Muscle of leg (tissue), 16 donors: ENCODE measurements at places on chromosomes 6 and 20. TPM values are rescaled to one million over a fixed set of nuclear protein-coding genes. Genes with fewer than 3 reads are reported as not detected.

- H3K27me3 ChIP-seq = no peaks in the 10 kb centered on the region
- H3K4me1 ChIP-seq = no peaks in the 10 kb centered on the region
- no peak overlapping the region for H3K4me3 ChIP-seq
- DNase-seq = no peak
Observed at GRCh38 chr20:36043892-36044515, 75.6 kb downstream of the CNBD2 start.

GRCh38 chr20:17654649-17655285, 27.3 kb downstream of the RRBP1 start:
- DNase-seq = peak; percentile 59
- H3K36me3 ChIP-seq = peaks cover 55% of the 10 kb centered on the region
- H3K27ac ChIP-seq = no peak overlapping the region
- no peaks in the 10 kb centered on the region for H3K27me3 ChIP-seq
- peaks cover 29% of the 10 kb centered on the region for H3K4me1 ChIP-seq

HDGFL1 gene
- total RNA-seq = not detected

RTF2 gene
- total RNA-seq = 90.9 TPM

- H3K36me3 ChIP-seq = no peaks in the 10 kb centered on the region
- H3K4me1 ChIP-seq = no peaks in the 10 kb centered on the region
- DNase-seq = no peak
- no peak overlapping the region for H3K4me3 ChIP-seq
Observed at GRCh38 chr6:35154262-35154661, 13.1 kb upstream of the TCP11 start.

C20orf202 gene
- 0.35 TPM for total RNA-seq

GRCh38 chr6:64644024-64644423, 1008.4 kb downstream of the PHF3 start:
- H3K27me3 ChIP-seq = no peaks in the 10 kb centered on the region
- H3K4me1 ChIP-seq = no peaks in the 10 kb centered on the region
- no peaks in the 10 kb centered on the region for H3K36me3 ChIP-seq

DNA sequence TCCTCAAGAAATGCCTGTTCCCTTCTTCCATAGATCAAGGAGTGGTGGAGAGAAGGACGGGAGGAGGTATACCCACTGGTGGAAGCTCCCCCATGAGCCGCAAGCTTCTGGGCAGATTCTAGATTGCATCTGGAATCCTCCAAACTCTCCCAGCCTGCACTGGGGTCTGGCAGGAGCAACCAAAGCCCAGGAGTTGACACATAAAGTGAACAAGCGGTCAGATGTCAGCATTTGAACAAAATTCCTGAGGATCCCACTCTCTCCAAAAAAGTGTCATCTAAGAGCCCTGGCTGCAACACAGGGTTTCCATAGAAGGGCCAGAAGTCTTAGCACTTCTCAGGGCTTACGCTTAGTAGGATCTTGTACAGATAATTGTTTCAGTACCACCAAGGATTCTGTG, 88.2 kb downstream of the KCNB1 start:
- H3K27ac ChIP-seq = no peak overlapping the region
- no peaks in the 10 kb centered on the region for H3K27me3 ChIP-seq
- peaks cover 13% of the 10 kb centered on the region for H3K4me1 ChIP-seq
- no peaks in the 10 kb centered on the region for H3K36me3 ChIP-seq
- H3K4me3 ChIP-seq = no peak overlapping the region

DNA sequence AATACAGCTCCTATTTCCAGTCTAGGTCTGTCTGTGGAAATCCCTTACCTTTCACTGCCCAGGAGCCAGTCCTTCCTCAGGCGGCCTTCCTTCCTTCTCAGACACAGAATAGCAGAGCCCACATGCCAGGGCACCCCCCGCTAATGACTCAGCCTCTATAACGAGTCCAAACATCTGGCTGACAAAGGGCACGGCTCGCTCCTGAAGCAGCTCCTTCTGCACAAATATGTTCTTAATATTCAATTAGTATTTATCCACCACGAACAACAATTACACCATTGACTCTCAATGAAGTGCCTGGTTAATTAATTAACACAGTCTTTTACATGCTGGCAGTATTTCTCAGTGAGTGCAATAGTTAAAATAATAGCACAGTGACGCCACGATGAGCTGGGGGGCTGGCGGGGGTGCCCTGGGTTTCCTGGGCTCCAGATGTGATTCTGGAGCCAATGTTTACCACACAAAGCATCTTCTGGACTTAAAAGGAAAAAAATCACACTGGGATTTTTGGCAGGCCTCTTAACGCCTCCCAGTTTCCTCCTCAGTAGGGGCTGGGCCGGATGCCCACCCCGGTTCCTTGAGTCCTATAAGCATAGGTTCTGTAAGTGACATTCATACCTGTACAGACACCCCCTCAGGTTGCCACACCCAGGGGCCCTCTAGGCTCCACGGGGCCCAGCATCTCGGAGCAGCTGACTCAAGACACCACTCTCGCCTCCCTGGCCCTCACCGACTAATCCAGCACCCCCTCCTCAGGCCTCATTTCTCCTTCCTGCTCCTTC, 158.6 kb upstream of the MLN start:
- no peak overlapping the region for H3K4me3 ChIP-seq
- H3K36me3 ChIP-seq = no peaks in the 10 kb centered on the region
- H3K4me1 ChIP-seq = no peaks in the 10 kb centered on the region
- no peak overlapping the region for H3K27ac ChIP-seq
- DNase-seq = no peak
- peaks cover 10% of the 10 kb centered on the region for H3K27me3 ChIP-seq

SOX4 gene
- total RNA-seq = 27.3 TPM

RFX6 gene
- not detected for total RNA-seq

OCSTAMP gene
- total RNA-seq = not detected

DNA sequence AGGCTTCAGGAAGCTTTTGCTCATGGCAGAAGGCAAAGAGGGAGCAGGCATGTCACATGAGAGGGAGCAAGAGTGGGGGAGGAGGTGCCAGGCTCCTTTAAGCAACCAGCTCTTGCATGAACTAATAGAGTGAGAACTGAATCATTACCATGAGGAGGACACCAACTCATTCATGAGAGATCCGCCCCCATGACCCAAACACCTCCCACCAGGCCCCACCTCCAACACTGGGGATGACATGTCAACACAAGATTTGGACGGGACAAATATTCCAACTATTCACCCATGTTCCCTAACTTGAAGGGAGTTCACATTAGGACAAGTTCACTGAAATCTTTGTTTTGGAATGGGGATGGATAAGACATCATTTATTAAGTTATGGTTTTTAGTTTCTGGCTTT, 155.2 kb upstream of the ESR1 start:
- no peaks in the 10 kb centered on the region for H3K36me3 ChIP-seq
- no peaks in the 10 kb centered on the region for H3K27me3 ChIP-seq
- H3K4me1 ChIP-seq = no peaks in the 10 kb centered on the region
- H3K4me3 ChIP-seq = no peak overlapping the region
- DNase-seq = no peak
- no peak overlapping the region for H3K27ac ChIP-seq

ANKRD66 gene
- 0.66 TPM for total RNA-seq

- peak overlapping the region; percentile 93 for H3K27ac ChIP-seq
- DNase-seq = peak; percentile 95
- H3K27me3 ChIP-seq = no peaks in the 10 kb centered on the region
Observed at GRCh38 chr6:159399751-159400221, 230.6 kb downstream of the FNDC1 start.

GRCh38 chr6:128560966-128561365, 40.6 kb upstream of the PTPRK start:
- no peak overlapping the region for H3K27ac ChIP-seq
- no peaks in the 10 kb centered on the region for H3K36me3 ChIP-seq
- H3K27me3 ChIP-seq = no peaks in the 10 kb centered on the region
- no peak for DNase-seq
- no peaks in the 10 kb centered on the region for H3K4me1 ChIP-seq
- no peak overlapping the region for H3K4me3 ChIP-seq

DNA sequence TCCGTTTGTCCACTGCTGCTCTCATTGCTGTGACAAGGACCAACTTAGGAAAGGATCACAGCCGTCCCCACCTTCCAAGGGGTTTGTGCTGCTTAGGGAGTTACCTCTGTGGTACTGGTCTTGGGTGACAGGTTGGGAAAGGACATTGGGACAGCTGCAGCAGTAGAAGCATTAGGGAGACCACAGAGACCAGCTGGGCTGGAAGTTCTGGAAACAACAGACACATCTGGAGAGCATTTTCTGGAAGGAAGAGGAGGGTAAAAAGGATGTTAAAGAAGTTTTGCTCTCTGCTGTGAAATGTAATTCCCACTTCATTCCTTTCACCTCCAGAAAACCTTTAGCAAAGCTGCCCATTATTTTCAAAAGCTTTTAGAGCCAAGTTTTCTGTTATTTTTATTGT, 304.2 kb downstream of the LRFN2 start:
- H3K4me3 ChIP-seq = no peak overlapping the region
- H3K27me3 ChIP-seq = peaks cover 11% of the 10 kb centered on the region
- no peak overlapping the region for H3K27ac ChIP-seq
- H3K4me1 ChIP-seq = peaks cover 3% of the 10 kb centered on the region
- DNase-seq = peak; percentile 73

DNA sequence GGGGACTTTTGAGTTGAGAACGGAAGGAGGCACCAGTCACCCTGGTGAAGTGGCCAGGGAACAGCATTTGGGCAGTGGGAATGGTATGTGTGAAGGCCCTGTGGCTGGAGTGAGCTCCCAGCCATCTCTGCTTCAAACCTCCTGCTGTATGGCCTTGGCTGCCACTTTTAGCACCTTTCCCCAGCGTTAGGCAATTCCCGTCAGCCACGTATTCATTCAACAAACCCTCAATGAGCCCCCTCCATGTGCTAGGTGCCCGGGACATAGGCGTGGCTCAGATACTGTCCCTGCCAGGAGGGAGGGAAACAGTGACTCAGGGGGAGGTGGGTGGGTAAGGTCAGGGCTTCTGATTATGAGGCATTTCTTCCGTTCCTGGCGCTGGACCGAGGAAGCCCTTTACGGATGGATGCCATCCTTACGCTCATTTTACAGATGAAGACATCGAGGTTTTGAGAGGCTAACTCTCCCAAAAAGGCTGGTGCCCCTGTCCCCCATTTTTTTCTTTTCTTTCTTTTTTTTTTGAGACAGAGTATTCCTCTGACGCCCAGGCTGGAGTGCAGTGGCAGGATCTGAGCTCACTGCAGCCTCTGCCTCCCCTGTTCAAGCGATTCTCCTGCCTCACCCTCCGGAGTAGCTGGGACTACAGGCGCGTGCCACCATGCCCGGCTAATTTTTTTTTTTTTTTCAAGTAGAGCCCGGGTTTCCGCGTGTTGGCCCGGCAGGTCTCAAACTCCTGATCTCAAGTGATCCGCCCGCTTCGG, 37.5 kb downstream of the SRC start:
- peaks cover 8% of the 10 kb centered on the region for H3K4me1 ChIP-seq
- H3K4me3 ChIP-seq = peak overlapping the region; percentile 19
- H3K27ac ChIP-seq = no peak overlapping the region
- peaks cover 19% of the 10 kb centered on the region for H3K36me3 ChIP-seq
- DNase-seq = no peak
- no peaks in the 10 kb centered on the region for H3K27me3 ChIP-seq

- H3K27ac ChIP-seq = no peak overlapping the region
- no peak overlapping the region for H3K4me3 ChIP-seq
- H3K36me3 ChIP-seq = no peaks in the 10 kb centered on the region
- peaks cover 28% of the 10 kb centered on the region for H3K4me1 ChIP-seq
Observed at GRCh38 chr6:33840048-33840926, 36.5 kb upstream of the MLN start.

SLC4A11 gene
- total RNA-seq = 0.35 TPM

DNA sequence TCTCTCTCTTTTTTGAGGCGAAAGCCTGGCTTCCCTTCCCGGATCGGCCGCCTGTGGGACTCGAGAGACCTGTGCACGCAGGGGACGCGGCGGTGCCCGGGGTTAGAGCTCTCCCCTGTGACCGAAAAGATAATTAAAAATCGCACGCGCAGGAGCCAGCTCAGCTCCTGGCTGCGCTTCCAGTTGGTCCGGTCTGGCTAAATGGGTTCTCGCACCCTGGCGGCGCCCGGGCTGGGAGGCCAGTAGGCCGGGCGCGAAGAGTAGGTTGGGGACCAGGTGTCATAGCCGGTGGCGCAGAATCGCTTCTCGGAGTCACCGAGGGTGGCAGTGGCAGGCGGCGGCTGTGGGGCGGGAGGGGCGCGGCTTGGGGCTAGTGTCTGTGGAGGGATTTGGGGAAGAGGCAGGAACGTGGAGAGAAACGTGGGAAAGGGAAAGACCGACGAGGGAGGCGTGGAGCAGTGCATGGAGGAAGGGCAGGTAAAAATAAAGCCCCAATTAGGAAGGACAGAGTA, 41.9 kb upstream of the SUPT3H start:
- H3K27ac ChIP-seq = no peak overlapping the region
- peaks cover 40% of the 10 kb centered on the region for H3K4me1 ChIP-seq
- peaks cover 64% of the 10 kb centered on the region for H3K27me3 ChIP-seq
- peak overlapping the region; percentile 5 for H3K4me3 ChIP-seq
- peak; percentile 33 for DNase-seq

DNA sequence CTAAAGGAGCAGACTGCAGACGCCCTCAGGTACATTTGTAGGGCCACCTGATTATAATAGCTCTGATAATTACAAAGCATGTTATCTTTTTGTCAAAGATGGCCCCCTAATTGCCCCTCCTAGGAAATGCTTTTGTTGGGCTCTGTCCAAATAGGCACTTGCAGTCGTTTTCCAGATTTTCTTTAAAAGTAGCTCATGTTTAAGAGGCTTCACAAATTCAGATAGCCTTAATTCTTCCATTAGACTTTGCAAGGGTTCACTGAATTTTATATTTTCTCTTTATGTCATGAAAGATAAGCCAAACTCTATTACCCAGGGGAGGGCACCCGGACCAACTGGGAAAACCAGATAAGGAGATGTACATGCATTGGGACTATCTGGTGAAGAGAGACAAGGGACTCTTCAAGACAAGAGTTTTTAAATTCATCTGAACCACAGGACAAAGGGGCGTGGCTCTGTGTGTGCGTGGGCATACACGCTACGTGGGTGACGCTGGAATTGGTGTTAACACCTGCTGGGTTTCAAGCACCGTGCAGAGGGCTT, 95.6 kb downstream of the TOX2 start:
- no peak overlapping the region for H3K27ac ChIP-seq
- H3K4me3 ChIP-seq = no peak overlapping the region
- peaks cover 2% of the 10 kb centered on the region for H3K27me3 ChIP-seq
- H3K4me1 ChIP-seq = peaks cover 13% of the 10 kb centered on the region
- H3K36me3 ChIP-seq = no peaks in the 10 kb centered on the region

DNA sequence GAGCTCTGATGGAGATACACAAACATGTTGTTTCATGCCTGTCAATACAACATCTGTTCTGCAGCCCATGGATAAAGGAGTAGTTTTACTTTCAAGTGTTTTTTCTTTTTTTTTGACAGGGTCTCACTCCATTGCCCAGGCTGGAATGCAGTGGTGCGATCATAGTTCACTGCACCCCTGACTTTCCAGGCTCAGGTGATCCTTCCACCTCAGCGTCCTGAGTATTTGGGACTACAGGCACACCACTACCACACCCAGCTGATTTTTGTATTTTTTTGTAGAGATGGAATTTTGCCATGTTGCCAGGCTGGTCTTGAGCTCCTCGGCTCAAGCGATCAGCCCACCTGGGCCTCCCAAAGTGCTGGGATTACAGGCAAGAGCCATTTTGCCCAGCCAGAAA, 97.0 kb downstream of the SMAP1 start:
- no peak overlapping the region for H3K27ac ChIP-seq
- H3K4me3 ChIP-seq = no peak overlapping the region
- peaks cover 4% of the 10 kb centered on the region for H3K36me3 ChIP-seq
- H3K27me3 ChIP-seq = no peaks in the 10 kb centered on the region
- DNase-seq = no peak

CALHM5 gene
- total RNA-seq = 3.7 TPM
